Posterior cingulate gyrus (tissue), 11 donors: ENCODE measurements at places on chromosomes 1 and 21.

GRCh38 chr1:47709019-47709871 is 271.4 kb downstream of the FOXD2 start:
- DNase-seq: peak; percentile 86

GRCh38 chr1:19987719-19988118 is 8.3 kb upstream of the PLA2G2A start:
- DNase-seq: no peak

GRCh38 chr1:151058692-151059091 is 730 bp downstream of the CDC42SE1 start:
- peak; percentile 20 for DNase-seq

GRCh38 chr1:53294567-53294966 is 33.3 kb downstream of the LRP8 start:
- peak; percentile 48 for DNase-seq

GRCh38 chr21:33232291-33233034 is 2.7 kb downstream of the IFNAR2 start:
- no peak for DNase-seq

GRCh38 chr21:26845066-26845758 is at the start of gene ADAMTS1:
Gene ADAMTS1 (minus strand): TSS chr21:26845409. CDS start chr21:26844954, 455 bp downstream.
- DNase-seq: peak; percentile 90

GRCh38 chr21:35764586-35764985 is 295.7 kb downstream of the SETD4 start:
- no peak for DNase-seq

DNA sequence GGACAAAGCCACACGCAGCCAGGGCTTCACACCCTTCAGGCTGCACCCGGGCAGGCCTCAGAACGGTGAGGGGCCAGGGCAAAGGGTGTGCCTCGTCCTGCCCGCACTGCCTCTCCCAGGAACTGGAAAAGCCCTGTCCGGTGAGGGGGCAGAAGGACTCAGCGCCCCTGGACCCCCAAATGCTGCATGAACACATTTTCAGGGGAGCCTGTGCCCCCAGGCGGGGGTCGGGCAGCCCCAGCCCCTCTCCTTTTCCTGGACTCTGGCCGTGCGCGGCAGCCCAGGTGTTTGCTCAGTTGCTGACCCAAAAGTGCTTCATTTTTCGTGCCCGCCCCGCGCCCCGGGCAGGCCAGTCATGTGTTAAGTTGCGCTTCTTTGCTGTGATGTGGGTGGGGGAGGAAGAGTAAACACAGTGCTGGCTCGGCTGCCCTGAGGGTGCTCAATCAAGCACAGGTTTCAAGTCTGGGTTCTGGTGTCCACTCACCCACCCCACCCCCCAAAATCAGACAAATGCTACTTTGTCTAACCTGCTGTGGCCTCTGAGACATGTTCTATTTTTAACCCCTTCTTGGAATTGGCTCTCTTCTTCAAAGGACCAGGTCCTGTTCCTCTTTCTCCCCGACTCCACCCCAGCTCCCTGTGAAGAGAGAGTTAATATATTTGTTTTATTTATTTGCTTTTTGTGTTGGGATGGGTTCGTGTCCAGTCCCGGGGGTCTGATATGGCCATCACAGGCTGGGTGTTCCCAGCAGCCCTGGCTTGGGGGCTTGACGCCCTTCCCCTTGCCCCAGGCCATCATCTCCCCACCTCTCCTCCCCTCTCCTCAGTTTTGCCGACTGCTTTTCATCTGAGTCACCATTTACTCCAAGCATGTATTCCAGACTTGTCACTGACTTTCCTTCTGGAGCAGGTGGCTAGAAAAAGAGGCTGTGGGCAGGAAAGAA is 8.1 kb downstream of the PSRC1 start:
- DNase-seq: no peak

DNA sequence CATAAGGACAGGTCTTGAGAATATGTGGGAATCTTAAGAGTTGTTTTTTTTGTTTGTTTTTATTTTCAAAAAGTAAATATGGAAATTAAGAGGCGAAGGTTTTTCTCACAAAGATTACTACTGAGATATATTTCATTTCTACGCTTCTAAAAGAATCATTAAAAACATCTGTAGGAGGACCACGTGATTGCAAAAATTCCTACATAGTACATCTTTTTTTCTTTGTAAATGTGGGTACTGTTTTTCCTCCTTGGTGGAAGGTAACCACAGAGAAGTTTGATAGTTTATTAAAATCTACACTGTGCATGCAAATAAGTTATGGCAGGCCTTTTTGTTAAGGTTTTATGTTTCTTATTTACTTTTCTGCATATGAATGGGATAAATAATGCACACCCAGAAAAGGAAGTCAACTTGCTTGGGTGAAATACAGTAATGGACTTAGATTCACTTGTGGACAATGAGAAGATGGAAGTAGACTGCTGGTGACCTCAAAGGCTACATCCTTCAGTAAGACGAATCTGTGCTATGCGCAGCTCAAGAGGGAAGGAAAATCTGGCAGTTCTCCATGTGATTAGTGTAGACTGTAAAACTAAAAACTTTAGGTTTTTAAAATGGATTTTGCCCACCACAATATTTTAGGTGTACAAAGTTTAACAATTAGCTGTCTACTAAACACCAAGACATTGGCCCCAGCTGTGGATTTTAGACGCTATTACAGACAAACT is 2.0 kb downstream of the AK5 start:
- DNase-seq: no peak

- no peak for DNase-seq
Observed at GRCh38 chr1:3691421-3692204, 39.3 kb downstream of the TP73 start.

- no peak for DNase-seq
Observed at GRCh38 chr1:23593556-23594148, 34.4 kb upstream of the ID3 start.

DNA sequence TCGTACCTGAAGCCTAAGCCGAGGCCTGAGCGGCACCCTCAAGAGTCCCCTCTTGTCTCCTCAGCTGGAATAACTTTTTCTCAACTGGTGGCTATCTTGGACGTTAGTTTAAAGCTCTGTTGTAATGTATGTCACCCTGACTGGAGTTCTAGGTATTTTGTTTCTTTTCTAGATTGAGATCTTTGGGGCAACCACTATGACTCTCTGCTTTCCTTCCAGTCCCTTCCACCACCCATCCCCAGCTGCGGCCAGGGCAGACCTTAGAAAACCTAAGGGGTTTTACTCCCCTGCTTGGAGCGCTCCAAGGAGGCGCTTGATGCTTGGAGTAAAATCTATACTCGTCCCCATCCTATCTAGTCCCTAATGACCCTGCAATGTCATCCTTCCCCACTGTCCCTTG is 74.6 kb upstream of the MRPS6 start:
- no peak for DNase-seq

GRCh38 chr21:42393443-42393950 is 2.4 kb downstream of the TMPRSS3 start:
- no peak for DNase-seq

DNA sequence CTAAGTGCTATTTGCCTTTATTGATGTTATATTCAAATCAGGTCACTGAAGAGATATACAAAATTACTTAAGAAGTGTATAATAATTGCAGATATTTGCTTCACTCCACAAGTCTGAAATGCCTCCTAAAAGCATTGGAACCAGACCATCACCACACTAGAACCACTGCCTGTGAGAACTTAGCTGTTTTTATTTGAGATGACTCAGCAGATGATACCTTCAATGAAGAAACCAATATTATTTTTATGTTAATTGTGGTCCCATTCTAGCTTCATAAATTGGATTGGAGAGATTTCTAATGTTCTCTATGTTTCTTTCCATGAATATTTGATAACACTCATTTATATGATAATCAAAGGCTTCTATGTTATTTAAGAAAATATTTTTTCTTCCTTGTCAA is 740.6 kb downstream of the KCNT2 start:
- no peak for DNase-seq
